Breast epithelium (tissue), 4 donors: ENCODE measurements at places on chromosomes 5 and 9. TPM values are rescaled to one million over a fixed set of nuclear protein-coding genes. Genes with fewer than 3 reads are reported as not detected.
A peak's percentile ranks its signal among the peaks of the same experiment; 100 is the strongest.

The GSN gene
- 1,437 TPM for total RNA-seq

The SH3TC2 gene
- 9.4 TPM for total RNA-seq

The OCLN gene
- total RNA-seq, result 85.6 TPM

The MYO10 gene
- total RNA-seq, result 8.6 TPM

The PPIP5K2 gene
- total RNA-seq, result 69.1 TPM

The LRRC19 gene
- 0.66 TPM for total RNA-seq

The RASGRF2 gene
- total RNA-seq, result 6.1 TPM

The PLPP7 gene
- total RNA-seq, result 5.0 TPM

The SHB gene
- total RNA-seq, result 18.7 TPM

The PCDHA11 gene
- total RNA-seq, result 4.3 TPM

The GMCL2 gene
- total RNA-seq, result not detected

- no peak overlapping the region for H3K27ac ChIP-seq
- no peak overlapping the region for H3K4me3 ChIP-seq
- no peaks in the 10 kb centered on the region for H3K4me1 ChIP-seq
- no peaks in the 10 kb centered on the region for H3K36me3 ChIP-seq
- no peaks in the 10 kb centered on the region for H3K27me3 ChIP-seq
- DNase-seq, result no peak
These were observed 104.2 kb downstream of the TAF11L14 start for GRCh38 chr5:17738446-17738845.

- no peaks in the 10 kb centered on the region for H3K27me3 ChIP-seq
- H3K36me3 ChIP-seq, result no peaks in the 10 kb centered on the region
- DNase-seq, result no peak
- H3K4me3 ChIP-seq, result no peak overlapping the region
These were observed 70.7 kb downstream of the RFK start for GRCh38 chr9:76323490-76323889.

GRCh38 chr9:68843239-68843638, 138.2 kb downstream of the PIP5K1B start:
- no peaks in the 10 kb centered on the region for H3K4me1 ChIP-seq
- no peak for DNase-seq
- H3K4me3 ChIP-seq, result no peak overlapping the region
- no peak overlapping the region for H3K27ac ChIP-seq
- no peaks in the 10 kb centered on the region for H3K27me3 ChIP-seq

- H3K36me3 ChIP-seq, result no peaks in the 10 kb centered on the region
- no peak overlapping the region for H3K4me3 ChIP-seq
- no peak overlapping the region for H3K27ac ChIP-seq
- DNase-seq, result no peak
- no peaks in the 10 kb centered on the region for H3K4me1 ChIP-seq
- no peaks in the 10 kb centered on the region for H3K27me3 ChIP-seq
These were observed 271.8 kb downstream of the ZNF608 start for GRCh38 chr5:124474528-124475215.

GRCh38 chr9:120625222-120625621, 45.3 kb upstream of the CDK5RAP2 start:
- no peak overlapping the region for H3K27ac ChIP-seq
- H3K27me3 ChIP-seq, result no peaks in the 10 kb centered on the region
- DNase-seq, result no peak

GRCh38 chr5:66828548-66829357, 232.6 kb downstream of the MAST4 start:
- peak overlapping the region; percentile 45 for H3K4me3 ChIP-seq
- peak; percentile 50 for DNase-seq
- no peaks in the 10 kb centered on the region for H3K27me3 ChIP-seq
- H3K4me1 ChIP-seq, result no peaks in the 10 kb centered on the region

DNA sequence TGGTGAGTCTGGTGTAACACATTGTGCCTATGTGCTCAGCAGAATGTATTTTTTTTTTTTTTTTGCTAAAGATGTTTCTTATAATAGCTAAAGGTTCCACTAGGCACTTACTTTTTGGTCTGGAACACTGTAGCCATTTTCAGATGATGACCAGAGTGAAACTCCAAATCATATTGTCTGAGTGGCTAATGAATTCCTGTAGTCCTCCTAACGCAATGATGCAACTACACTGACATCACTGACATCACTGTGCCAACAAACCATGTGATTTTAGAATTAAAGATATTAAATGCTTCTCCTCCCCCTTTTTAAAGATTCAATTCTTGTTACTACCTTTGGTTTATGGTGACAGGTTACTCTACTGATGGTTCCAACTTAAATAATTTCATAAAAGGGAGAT, 28.8 kb downstream of the JAKMIP2 start:
- H3K4me1 ChIP-seq, result no peaks in the 10 kb centered on the region
- no peak for DNase-seq
- no peak overlapping the region for H3K4me3 ChIP-seq
- no peaks in the 10 kb centered on the region for H3K27me3 ChIP-seq
- no peaks in the 10 kb centered on the region for H3K36me3 ChIP-seq
- H3K27ac ChIP-seq, result no peak overlapping the region

DNA sequence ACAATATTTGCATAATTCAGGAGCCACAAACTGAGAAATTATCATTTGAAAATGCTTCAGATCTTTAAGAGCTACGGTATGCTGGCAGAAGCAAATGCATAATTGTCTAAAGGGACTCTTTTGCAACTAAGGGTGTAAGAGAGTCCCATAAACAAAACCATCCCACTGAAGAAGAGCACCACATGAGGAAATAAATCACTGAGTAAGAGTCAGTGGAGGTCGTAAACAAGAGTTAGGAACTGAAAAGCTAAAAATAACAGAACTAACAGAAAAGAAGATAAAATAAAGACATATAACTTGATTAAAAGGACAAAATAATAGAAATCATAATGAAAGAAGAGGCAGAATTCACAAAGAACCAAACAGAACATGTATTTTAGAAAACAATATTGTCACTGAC, 3.5 kb upstream of the SMC2 start:
- DNase-seq, result no peak
- H3K4me3 ChIP-seq, result no peak overlapping the region
- H3K4me1 ChIP-seq, result no peaks in the 10 kb centered on the region
- no peaks in the 10 kb centered on the region for H3K27me3 ChIP-seq

GRCh38 chr5:44935262-44935661, 126.5 kb downstream of the MRPS30 start:
- no peak for DNase-seq
- no peaks in the 10 kb centered on the region for H3K4me1 ChIP-seq
- no peak overlapping the region for H3K4me3 ChIP-seq
- H3K27me3 ChIP-seq, result no peaks in the 10 kb centered on the region
- H3K27ac ChIP-seq, result no peak overlapping the region

GRCh38 chr5:95938766-95939165, 22.9 kb downstream of the ELL2 start:
- H3K4me3 ChIP-seq, result no peak overlapping the region
- H3K4me1 ChIP-seq, result no peaks in the 10 kb centered on the region
- H3K27ac ChIP-seq, result no peak overlapping the region
- no peak for DNase-seq
- no peaks in the 10 kb centered on the region for H3K27me3 ChIP-seq

DNA sequence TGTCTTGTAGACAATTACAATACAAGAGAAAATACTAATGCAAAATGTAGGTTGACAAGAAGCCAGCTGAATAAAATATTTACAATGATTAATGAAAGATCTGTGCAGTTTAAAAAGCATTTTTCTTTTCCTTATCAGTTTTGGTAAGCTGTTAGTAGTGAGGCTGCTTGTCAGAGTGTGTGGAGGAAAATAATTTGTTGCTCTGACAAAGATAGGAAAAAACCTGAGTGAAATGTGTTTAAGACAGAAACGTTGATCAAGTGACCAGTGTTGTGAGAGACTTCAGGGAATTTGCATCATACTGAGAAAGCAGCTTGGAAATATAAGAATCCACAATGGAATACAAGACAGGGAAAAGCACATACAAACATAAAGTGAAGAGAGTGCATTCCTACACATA, 360.3 kb upstream of the CDH18 start:
- H3K36me3 ChIP-seq, result no peaks in the 10 kb centered on the region
- H3K4me1 ChIP-seq, result no peaks in the 10 kb centered on the region
- no peak for DNase-seq
- H3K27ac ChIP-seq, result no peak overlapping the region

GRCh38 chr9:36127652-36128244, 8.8 kb upstream of the GLIPR2 start:
- no peaks in the 10 kb centered on the region for H3K4me1 ChIP-seq
- H3K36me3 ChIP-seq, result no peaks in the 10 kb centered on the region
- DNase-seq, result no peak
- H3K4me3 ChIP-seq, result no peak overlapping the region
- H3K27me3 ChIP-seq, result no peaks in the 10 kb centered on the region

GRCh38 chr5:143398451-143399237, 4.8 kb downstream of the NR3C1 start:
- DNase-seq, result no peak
- peaks cover 6% of the 10 kb centered on the region for H3K4me1 ChIP-seq
- H3K27me3 ChIP-seq, result no peaks in the 10 kb centered on the region
- no peaks in the 10 kb centered on the region for H3K36me3 ChIP-seq
